CD4-positive, alpha-beta T cell treated with Interleukin-2 at 100 ng/mL for 4 hours (primary cell): ENCODE measurements at places on chromosomes 5 and 9.

GRCh38 chr5:179397516-179397915, 52.3 kb upstream of the ADAMTS2 start:
- DNase-seq: no peak

DNA sequence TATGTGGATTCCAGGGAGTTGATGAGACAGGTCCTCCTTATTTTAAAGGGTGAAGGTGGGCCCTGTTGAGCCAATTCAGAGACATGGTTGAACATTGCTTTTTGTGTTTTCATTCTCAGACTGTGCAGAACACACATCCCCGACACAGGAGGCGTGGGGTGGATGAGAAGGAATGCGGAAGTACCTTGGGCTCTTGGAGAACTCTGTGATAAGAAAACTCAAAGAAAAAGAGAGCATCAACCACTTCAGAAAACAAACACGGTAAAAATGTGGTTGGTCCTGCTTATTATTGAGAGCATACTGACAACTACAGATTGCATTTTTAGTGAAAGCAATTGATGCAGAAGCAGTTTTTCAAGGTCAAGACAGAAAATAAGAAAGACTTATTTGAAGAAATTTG, 659.8 kb downstream of the IRX1 start:
- no peak for DNase-seq

DNA sequence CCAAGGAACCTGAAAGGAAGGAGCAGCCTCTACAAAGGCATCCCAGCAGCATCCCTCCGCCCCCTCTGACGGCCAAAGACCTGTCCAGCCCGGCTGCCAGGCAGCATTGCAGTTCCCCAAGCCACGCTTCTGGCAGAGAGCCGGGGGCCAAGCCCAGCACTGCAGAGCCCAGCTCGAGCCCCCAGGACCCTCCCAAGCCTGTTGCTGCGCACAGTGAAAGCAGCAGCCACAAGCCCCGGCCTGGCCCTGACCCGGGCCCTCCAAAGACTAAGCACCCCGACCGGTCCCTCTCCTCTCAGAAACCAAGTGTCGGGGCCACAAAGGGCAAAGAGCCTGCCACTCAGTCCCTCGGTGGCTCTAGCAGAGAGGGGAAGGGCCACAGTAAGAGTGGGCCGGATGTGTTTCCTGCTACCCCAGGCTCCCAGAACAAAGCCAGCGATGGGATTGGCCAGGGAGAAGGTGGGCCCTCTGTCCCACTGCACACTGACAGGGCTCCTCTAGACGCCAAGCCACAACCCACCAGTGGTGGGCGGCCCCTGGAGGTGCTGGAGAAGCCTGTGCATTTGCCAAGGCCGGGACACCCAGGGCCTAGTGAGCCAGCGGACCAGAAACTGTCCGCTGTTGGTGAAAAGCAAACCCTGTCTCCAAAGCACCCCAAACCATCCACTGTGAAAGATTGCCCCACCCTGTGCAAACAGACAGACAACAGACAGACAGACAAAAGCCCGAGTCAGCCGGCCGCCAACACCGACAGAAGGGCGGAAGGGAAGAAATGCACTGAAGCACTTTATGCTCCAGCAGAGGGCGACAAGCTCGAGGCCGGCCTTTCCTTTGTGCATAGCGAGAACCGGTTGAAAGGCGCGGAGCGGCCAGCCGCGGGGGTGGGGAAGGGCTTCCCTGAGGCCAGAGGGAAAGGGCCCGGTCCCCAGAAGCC, 30.8 kb downstream of the CD180 start:
- peak; percentile 90 for DNase-seq

- DNase-seq: no peak
These were observed 335.8 kb upstream of the PUM3 start for GRCh38 chr9:3179711-3180110.

- no peak for DNase-seq
These were observed 20.8 kb downstream of the LHFPL2 start for GRCh38 chr5:78627766-78628165.

- DNase-seq: no peak
These were observed 47.0 kb downstream of the TJP2 start for GRCh38 chr9:69221036-69221435.

DNA sequence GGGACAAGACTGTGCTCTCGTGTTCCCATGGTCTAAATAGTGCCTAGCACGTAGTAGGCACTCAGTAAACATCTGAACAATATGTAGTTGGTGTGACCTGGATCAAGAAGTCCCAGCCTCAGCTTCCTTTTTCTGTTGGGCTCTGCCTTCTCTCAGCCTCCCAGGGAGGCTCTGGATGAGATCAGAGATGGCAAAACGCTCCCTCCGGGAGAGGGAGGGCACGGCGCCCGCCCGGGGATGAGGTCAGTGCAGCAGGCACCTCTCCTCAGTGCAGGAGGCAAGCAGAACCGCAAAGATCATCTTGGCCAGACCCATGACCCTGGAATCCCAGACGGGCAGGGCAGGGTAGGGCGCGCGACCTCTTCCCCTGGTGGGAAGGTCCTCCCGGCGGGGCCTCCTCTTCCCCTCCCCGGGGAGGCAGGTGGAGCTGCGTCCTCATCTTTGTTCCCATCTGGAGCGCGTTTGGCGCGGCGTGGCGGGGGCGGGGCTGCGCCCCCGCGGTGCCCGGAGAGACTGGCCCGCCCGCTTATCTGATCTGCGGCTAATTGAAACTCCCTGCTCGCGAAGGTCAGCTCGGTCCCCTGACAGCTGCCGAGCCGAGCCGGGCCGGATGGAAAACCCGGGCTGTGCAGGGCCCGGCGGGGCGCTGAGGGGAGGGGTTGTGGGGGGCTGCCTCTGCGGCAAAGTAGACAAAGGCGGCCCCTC, 60.9 kb downstream of the CXXC5 start:
- no peak for DNase-seq

GRCh38 chr5:88979244-88979643, 96.3 kb upstream of the MEF2C start:
- DNase-seq: no peak

DNA sequence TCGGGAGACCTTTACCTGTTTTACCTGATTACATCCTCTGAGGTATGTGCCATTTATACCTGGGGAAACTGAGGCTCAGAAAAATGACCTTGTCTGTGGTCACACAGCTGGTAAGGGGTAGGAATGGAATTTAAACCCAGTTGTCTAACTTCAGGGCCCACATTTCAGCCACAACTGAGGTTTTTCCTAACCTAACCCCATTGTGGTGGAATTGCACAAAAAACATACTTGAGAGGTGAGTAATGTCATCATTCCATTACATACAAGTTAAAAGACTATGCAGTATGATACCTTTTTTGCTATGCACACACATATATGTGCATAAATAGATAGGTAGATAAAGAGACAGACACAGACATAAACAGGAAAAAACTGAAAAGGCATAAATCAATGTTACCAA, 14.1 kb downstream of the FGF1 start:
- no peak for DNase-seq

DNA sequence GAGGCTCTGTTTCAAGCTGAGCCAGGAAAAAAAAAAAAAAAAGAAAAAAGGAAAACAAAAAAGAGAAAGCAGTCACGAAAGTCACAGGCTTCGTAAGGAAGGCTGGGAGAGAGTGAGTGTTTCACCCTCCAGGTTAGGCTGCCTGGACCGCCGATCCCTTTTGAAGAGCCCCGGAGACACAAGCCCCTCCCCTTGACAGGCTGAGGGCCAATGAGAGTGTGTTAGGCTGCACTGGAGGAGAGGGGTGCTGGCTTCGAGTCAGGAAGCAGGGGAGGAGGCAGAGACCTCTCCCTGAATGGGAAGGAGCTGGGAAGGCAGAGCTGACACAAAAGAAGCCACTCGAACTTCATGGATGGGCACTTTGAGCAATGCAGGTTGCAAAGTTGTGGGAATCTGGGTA, at the start of gene NMUR2:
Gene NMUR2, minus strand, starts transcription at position 135 of the 400 bp plus-strand sequence. CDS start 166 bp downstream, outside the sequence.
- no peak for DNase-seq

DNA sequence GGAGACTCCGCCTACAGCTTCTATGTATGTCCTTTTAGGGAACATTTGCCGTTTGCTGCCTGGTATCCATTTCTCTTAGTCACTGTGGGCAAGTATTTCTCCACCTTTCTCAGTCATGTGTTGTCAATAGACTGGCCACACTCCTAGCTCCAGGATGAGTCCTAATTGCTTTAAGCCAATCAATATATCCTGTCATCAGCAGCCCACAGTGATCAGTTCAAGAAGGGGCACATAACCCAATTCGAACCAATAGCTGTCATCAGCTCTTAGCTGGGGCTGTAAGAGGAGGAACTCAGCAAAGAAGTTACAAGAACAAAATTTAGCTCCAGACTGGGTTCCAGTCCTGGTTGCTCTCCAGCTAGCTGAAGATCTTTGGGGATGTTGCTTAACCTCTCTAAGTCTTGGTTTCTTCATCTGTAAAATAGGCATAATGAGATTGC, 70.7 kb upstream of the MAN2A1 start:
- no peak for DNase-seq

DNA sequence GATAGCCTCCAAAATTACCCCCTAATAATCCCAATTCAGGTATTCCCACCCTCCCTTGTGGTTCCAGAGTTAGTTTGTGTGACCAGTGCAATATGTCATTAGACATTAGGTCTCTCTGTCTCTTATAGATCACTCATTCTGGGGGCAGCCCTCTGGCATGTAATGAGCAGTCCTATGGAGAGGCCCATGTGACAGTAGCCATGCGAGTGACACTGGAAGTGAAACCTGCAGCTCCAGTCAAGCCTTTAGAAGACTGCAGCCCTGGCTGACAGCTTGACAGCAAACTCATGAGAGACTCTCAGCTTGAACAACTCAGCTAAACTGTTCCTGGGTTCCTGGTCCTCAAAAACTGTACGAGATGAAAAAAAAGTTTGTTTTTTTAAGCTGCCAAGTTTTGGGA, 54.0 kb upstream of the HSPB3 start:
- no peak for DNase-seq

GRCh38 chr5:150298701-150299451, 3.8 kb downstream of the ARSI start:
- DNase-seq: no peak

GRCh38 chr9:21316032-21316842, 11.1 kb upstream of the IFNA5 start:
- no peak for DNase-seq

- DNase-seq: no peak
These were observed 57.0 kb upstream of the BOD1 start for GRCh38 chr5:173673295-173674101.

GRCh38 chr5:23411200-23411599, 96.2 kb upstream of the PRDM9 start:
- no peak for DNase-seq

- peak; percentile 16 for DNase-seq
These were observed 16.5 kb upstream of the RLN2 start for GRCh38 chr9:5321058-5321457.

DNA sequence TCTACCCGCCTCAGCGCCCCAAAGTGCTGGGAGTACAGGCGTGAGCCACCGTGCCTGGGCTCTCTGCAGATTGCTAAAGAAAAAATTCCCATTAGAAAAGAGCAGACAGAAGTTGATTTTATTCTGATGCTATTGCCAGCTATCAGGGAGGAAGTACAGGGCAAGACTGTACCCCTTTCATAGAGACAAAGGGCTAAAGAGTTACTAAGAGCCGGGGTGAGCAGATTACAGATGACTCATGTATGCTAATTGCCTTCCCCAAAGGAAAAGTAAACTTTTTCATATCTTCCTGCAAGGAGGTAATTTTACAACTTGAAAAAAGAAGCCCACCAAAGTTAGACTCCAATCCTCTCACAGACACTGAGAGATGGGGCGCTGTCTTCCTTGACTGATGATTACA, 42.3 kb upstream of the MCTP1 start:
- no peak for DNase-seq

GRCh38 chr9:126704157-126704891, 90.6 kb downstream of the LMX1B start:
- no peak for DNase-seq

- no peak for DNase-seq
These were observed 9.3 kb upstream of the AFAP1L1 start for GRCh38 chr5:149262315-149262714.

DNA sequence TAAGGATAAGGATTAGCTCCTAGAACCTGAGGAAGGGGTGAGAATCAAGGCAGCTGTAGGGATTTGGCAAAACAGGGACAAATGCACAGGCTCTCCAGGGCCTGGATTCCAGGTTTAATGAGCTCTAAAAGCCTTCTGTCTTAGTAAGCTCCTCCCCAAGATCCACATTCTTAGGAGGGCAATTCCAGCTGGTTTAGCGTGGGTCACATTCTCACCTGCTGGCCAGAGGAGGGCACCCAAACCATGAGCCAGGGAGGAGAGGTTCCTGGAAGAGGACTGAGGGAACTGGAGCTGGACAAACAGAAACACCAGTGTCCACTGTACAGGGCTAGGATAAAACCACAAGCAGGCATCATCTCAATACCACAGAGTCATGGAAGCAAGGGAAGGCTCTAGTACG, 480.0 kb downstream of the CCDC171 start:
- DNase-seq: no peak

DNA sequence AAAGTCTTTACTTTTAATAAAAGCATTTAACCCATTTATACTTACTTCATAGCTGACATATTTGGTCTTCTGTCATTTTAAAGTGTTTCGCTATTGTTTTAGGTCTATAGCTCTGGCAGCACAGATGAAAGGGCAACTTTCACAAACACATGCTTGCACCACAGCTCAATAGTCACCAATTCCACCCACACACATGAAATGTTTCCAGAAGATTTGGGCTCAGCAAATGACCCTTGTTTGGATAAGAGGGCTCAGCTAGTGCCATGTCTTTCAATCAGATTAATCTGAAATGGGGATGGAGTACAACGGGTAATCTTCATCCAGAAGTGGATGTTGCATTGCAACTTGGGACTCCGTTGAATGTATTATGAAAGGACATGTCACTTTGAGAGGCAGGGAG, 176.0 kb downstream of the FGF18 start:
- DNase-seq: no peak

GRCh38 chr5:16857635-16858034, 78.5 kb downstream of the MYO10 start:
- no peak for DNase-seq

DNA sequence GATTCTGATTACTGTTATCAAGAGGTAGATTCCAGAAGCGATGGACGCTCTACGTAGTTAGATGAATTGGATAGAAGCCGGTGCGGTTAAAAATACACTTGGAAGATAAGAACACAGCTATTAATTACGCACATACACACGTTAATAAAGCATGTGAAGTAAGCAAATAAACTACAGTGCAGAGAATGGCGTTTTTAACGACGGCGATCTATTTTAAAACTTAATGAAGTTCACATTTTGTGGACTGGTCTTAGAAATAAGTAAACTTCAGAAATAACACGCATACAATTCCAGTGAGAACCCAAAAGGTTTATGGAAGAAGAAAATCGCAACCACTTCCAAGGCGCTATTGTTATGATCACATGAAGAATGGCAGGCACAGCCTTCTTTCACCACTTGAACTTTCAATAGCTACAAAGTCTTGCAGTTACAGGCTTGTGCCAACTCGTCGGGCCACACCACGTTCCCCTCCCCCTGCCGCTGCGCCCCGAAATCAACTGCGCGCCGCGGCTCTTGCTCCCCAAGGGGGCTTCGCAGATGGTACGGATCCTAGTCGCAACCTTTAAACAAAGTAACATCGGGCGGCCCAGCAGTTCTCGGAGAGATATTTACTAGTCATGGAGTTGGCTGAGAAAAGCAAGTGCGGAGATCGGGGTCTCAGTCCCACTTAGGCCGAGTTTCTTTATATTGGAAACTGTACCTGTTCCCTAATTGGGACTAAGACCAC, 866 bp upstream of the SEMA6A start:
- DNase-seq: no peak
